ENCODE measurements at places on chromosomes 3 and 15.

DNA sequence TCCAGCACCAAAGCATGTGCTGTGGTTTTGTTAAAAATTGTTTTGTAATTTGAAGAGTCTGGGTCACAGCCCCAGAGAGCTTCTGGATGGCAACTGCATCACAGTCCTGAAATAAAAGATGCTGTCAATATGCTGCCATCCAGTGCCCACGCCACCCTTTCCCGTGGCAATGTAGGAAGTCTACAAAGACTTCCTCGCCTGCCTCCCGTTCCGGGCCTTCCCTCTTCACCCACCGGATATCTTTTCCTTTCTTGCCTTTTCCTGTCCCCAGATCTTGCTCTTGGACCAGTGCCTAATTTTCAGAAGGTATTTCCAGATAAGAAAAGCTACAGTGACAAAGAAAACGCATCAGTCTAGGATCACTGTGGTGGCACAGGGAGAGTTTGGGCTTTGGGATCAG, 85.3 kb upstream of the RNU6-1 start:
- DNase-seq = no peak

- DNase-seq = no peak
Measured at GRCh38 chr3:58776231-58776630, 109.7 kb upstream of the FAM3D start.

DNA sequence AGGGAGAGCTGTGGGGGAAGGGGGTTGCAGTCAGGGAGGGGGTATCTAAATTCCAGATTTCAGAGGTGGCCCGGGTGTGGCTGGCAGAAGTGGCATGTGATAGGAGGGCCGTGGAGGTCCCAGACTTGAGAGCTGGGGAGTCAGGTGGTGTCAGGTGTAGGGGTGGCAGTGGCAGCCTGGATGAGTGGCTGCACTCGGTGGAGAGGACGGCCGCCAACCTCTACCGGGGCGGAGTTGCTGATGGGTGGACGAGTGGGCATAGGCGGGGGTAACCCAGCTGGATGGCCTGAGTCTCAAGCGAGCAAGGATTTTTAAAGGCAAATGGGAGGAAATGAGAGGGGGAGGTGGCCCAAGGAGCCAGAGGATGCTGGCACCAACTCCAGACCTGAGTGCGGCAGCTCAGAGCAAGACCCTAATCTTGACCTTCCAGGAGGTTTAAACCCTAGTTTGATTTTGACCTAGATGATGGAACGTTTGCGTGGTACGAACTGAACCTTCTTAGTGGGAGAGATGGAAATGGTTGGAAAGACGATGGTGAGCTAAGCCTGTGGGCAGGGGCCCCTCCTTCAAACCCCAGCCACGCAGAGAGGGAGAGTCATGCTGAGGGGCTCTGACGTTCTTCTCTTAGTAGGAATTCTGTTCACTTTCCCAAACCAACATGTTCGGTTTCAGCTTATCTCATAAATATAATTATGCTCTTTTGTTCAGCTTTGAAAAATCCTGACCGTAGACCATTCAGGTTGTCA, 8.0 kb downstream of the TRAK1 start:
- no peak for DNase-seq

- DNase-seq = no peak
Measured at GRCh38 chr15:39502611-39503195, 78.2 kb upstream of the THBS1 start.

- peak; percentile 76 for DNase-seq
Measured at GRCh38 chr3:197949778-197950676, at the start of gene RPL35A. RPL35A (plus strand) TSS chr3:197950190; CDS start chr3:197950968, 778 bp downstream.
